ENCODE measurements at places on chromosomes 5 and 9. TPM values are rescaled to one million over a fixed set of nuclear protein-coding genes. Genes with fewer than 3 reads are reported as not detected.

GRCh38 chr9:105842023-105842644 lies 147.8 kb downstream of the TMEM38B start:
- no peaks in the 10 kb centered on the region for H3K4me1 ChIP-seq
- no peak overlapping the region for H3K27ac ChIP-seq
- H3K4me3 ChIP-seq = no peak overlapping the region
- no peaks in the 10 kb centered on the region for H3K36me3 ChIP-seq
- DNase-seq = peak; percentile 13
- H3K27me3 ChIP-seq = no peaks in the 10 kb centered on the region

DNA sequence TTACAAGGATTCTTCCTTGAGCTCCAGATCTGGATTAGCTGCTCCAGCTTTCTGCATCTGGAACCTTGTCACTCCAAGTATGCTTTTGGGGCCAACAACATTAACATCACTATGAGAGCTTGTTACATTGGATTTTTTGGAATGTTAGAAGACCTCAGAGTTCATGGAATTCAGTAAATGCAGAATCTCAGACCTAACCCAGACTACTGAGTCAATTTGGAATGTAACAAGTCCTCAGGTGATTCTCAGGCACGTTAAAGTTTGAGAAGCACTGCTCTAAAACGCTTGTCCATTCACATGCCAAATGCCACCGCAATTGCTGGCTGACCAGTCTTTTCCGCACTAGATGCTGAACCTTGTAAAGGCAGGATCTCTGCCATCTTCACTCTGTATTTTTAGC lies 251.4 kb upstream of the TRIM32 start:
- H3K4me3 ChIP-seq = no peak overlapping the region
- no peaks in the 10 kb centered on the region for H3K27me3 ChIP-seq
- H3K4me1 ChIP-seq = no peaks in the 10 kb centered on the region
- no peak overlapping the region for H3K27ac ChIP-seq
- no peak for DNase-seq
- no peaks in the 10 kb centered on the region for H3K36me3 ChIP-seq

DNA sequence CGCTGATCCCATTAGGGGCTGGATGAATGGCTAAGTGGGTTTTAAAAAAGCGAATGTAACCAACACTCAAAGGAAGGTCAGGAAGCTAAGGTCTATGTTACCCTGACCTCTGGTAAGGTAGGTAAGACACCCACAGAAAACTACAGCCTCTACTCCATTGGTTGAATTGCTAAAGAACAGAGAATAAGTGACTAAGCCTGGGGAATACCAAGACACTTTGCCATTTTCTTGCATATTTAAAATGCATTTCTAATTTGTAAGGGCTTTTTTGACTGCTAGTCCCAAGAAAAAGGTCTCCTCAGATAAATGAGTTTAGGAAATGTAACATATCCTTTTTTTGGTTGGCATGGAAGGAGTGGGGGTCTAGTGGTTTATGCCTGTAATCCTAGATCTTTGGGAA lies 368.7 kb downstream of the BNC2 start:
- no peaks in the 10 kb centered on the region for H3K27me3 ChIP-seq
- H3K4me1 ChIP-seq = peaks cover 11% of the 10 kb centered on the region
- no peaks in the 10 kb centered on the region for H3K36me3 ChIP-seq
- no peak overlapping the region for H3K4me3 ChIP-seq
- DNase-seq = no peak

DNA sequence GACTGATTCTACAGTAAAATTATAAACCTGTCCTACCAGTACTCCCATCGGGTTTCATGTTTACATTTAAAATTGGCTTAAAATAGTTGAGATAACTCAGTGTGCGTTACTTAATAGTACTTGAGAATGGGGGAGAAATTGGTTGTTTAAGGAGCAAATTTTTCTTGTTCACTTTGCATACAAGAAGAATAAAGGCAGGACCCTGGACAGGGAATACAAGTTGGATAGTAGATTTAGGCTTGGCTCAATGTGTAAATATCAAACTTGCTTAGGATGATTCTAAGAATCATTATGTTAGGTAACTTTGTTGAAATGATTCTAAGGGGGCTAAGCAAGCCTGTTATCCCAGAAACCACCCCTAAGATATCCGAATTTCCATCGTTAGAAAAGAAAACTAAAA lies 448.4 kb upstream of the TLE4 start:
- no peaks in the 10 kb centered on the region for H3K4me1 ChIP-seq
- H3K27ac ChIP-seq = no peak overlapping the region
- H3K4me3 ChIP-seq = no peak overlapping the region
- DNase-seq = no peak

DNA sequence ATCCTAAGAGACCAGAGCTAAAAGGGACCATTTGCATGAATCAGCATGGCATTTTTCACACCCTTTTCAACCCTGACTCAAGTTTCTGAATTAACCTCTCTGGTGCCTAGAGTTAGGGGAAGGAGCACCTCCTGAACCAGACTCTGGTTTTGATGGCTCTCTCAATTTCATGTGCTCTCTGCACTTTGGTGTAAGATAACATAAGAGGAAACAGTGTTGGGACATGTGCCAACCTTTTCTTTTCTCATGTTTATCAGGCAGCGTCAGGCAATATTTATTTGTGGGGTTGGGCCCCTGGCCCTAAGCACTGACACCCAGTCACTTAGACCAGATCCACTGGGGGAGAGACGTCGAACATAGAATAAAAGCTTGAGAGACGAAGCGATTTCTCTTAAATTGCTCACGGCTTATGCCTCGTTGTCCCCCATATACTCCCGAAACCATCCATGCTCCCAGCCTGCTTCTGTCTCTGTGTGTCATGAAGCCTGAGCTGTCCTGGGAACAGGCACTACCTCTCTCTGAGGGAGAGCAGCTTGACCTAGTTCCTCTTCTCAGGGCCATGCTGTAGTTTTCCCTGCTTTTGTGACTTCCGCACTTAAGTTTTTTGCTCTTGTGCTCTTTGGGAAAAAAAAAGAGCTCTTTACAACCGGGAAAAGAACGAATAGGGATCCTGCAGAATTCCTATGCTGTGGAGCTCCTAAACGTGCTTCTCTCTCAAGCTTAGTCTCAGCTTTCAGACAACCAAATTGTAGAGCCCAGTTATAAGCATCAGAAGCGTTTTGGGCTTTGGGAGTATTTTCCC lies 195.7 kb downstream of the NR3C1 start:
- H3K27ac ChIP-seq = peak overlapping the region; percentile 36
- H3K4me3 ChIP-seq = no peak overlapping the region
- no peaks in the 10 kb centered on the region for H3K36me3 ChIP-seq
- no peaks in the 10 kb centered on the region for H3K27me3 ChIP-seq
- DNase-seq = no peak

- no peaks in the 10 kb centered on the region for H3K4me1 ChIP-seq
- no peaks in the 10 kb centered on the region for H3K36me3 ChIP-seq
- no peak for DNase-seq
- H3K4me3 ChIP-seq = no peak overlapping the region
These were observed 110.0 kb downstream of the PLPPR1 start for GRCh38 chr9:101138509-101138908.

The CATSPER3 gene
- total RNA-seq = 4.1 TPM

The GPX8 gene
- 4.0 TPM for total RNA-seq

The SLC23A1 gene
- total RNA-seq = 9.5 TPM
